ENCODE measurements at places on chromosomes 3 and 15.

DNA sequence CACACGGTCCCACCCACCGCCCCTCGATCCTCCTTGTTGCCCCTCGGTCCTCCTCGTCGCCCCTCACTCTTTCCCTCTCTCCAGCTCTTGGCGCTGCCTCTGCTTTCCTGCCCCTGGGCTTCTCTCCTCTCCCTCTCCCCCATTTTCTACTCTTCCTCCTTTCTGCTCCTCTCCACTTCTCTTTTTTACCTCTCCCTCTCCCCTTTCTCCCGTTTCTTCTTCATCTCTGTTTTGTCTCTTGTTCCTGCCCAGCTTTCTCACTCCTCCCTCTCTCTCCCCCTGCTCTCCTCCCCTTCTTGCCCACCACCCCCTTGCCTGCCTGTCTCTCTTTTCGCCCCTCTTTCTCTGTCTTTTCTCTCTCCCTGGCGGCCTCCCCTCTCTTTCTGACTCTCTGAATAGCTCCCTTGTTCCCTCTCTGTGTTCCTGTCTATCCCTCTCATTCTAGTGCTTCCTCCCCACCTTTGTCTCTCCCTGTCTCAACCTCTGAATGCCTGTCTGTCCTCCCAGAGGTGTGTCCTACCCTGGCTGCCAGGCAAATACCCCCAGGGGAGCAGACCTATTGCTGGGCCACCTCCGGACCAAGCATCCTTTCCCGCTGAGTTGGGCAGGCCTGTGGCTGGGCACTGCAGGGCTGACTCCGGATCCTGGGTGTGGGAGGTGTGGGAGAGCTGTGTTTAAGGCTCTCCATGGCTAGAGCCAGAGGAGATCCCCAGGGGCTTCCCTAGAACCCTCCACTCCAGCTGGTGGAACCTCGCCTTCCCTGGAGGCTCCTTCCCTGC lies 41.0 kb downstream of the EPHB3 start:
- DNase-seq: no peak

DNA sequence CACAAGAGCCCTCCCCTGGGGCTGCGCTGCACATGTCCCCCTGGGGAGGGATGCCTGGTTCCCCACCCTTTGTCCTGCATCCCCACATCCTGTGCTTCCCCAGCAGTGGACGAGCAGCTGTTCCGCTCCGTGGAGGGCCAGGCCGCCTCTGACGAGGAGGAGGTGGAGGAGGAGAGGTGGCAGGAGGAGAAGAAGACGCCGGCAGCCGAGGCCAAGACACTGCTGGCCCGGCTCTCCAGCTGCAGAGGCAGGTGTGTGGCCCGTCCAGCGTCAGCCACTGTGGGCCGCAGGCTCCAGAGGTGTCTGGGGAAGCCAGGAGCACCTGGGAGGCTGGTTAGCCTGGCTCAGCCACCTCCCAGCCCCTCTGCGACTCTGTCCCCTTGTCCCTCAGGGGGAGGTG lies 27.9 kb upstream of the GP9 start:
- DNase-seq: no peak

GRCh38 chr3:167602041-167602440 lies 51.7 kb downstream of the WDR49 start:
- DNase-seq: no peak

DNA sequence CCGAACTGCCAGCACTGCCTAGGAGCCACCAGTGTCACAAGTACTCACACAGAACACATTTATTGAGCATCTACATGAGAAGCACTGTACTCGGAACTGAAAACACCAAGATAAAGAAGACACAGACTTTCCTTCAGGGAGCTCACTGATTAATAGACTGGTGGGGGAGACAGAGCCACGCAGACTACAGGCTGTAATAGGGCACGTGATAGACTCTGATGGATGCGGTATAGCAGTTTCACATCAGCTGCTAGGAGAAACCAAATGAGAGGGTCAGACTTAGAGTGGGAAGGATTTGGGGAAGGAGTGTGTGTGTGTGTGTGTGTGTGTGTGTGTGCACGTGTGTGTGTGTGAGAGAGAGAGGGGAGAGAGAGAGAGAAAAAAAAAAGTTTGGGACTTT lies 12.1 kb downstream of the EPHB1 start:
- no peak for DNase-seq

DNA sequence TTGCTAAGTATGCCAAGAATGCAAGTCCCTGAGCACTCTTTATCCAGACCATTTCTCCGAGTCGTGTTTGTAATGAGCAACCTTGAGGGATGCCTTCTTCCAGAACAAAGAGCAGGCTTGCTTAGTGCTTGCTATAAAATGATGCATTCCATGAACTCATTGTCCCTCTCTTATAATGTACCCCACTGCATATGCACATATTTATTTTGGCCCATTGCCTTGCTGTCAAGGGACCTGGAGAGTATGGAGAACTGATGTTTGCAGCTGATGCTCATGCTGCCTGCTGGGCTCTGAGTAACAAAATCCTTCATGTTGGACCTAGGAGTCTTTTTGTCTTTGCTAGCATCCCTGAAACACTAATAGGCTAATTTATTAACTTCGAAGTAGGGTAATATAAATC lies 97.8 kb upstream of the AADACL2 start:
- no peak for DNase-seq

DNA sequence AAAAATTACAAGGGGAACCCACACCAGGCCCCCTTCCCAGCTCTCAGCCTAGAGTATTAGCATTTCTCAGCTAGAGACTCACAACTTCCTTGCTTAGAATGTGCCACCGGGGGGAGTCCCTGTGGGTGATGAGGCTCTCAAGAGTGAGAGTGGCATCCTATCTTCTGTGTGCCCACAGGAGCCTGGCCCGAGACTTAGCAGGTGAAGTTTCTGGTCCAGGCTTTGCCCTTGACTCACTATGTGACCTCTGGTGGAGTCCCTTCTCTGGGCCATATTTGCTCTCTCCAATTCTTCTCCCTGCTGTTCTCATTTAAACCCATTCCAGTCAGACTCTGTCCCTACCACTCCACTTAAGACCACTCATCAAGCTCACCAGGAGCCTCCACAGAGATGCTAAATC lies 18.1 kb downstream of the CLK3 start:
- no peak for DNase-seq

- no peak for DNase-seq
Measured at GRCh38 chr15:67085237-67085817, 19.9 kb downstream of the SMAD3 start.

- DNase-seq: peak; percentile 30
Measured at GRCh38 chr15:82648257-82649103, 1.3 kb upstream of the CPEB1 start.

GRCh38 chr3:172557515-172558220 lies 34.4 kb upstream of the TNFSF10 start:
- DNase-seq: peak; percentile 60

GRCh38 chr3:120101624-120102023 lies 7.4 kb upstream of the GSK3B start:
- DNase-seq: no peak

DNA sequence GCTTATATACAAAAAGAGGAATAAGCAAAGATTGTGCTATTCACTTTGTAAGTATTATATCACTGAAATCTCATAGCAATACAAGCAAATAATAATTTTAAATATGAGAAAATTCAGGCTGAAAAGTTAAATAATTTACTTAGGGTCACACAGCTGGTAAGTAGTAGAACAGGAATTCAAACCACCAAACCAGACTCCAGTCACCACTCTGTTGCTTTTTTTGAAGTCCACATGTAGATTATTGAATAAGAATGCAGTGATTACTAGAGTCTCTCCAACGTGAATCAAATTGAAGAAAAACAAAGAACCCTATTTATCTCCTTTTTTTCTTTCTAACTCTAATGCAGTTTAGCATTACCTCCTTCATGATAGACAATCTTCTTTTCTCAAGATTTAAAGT lies 15.9 kb downstream of the SPICE1 start:
- no peak for DNase-seq

- DNase-seq: no peak
Measured at GRCh38 chr3:112348943-112349342, 16.0 kb downstream of the CD200 start.

GRCh38 chr15:57923750-57924149 lies 141.8 kb downstream of the ALDH1A2 start:
- no peak for DNase-seq

DNA sequence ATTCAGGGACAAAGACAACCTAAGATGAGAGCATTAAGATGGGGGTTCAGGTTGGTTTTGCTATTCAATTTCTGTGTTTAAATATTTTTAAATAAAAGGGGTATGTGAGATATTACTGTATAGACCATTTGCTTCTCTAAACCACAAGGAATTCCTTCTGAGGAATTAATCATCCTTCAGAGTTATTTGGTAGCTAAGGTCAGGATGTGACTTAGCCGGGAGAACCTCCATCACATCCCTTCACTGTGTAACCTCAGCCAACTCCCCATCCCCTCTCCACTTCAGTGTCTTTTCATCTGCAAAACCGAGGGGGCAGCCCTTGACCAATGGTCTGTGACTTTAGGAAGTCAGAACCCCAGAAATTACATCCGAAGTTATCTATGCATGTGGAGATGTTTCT lies 48.7 kb upstream of the SKOR1 start:
- no peak for DNase-seq

GRCh38 chr3:8981700-8982099 lies 18.4 kb upstream of the RAD18 start:
- DNase-seq: no peak

DNA sequence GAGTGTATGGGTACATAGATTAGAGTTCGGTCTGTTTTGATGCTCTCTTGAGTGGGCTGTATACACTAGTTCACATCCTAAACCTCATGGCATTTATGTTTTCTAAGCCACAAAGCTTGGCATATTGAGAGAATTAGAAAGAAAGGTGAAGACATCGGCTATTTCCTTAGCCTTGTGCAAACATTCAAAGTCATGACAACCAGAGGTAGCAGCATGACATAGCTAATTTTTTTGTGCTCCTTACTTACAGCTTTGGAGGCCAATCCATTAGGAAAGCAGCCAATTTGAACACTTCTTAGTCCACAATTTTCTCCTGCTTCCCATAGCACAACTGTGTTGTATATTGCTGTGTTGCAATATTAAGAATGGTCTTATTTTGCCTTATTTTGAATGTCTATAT lies 21.5 kb upstream of the AADAC start:
- DNase-seq: no peak

GRCh38 chr3:125083776-125084175 lies 28.0 kb upstream of the HEG1 start:
- DNase-seq: no peak

GRCh38 chr15:35980719-35981118 lies 434.8 kb upstream of the DPH6 start:
- no peak for DNase-seq

DNA sequence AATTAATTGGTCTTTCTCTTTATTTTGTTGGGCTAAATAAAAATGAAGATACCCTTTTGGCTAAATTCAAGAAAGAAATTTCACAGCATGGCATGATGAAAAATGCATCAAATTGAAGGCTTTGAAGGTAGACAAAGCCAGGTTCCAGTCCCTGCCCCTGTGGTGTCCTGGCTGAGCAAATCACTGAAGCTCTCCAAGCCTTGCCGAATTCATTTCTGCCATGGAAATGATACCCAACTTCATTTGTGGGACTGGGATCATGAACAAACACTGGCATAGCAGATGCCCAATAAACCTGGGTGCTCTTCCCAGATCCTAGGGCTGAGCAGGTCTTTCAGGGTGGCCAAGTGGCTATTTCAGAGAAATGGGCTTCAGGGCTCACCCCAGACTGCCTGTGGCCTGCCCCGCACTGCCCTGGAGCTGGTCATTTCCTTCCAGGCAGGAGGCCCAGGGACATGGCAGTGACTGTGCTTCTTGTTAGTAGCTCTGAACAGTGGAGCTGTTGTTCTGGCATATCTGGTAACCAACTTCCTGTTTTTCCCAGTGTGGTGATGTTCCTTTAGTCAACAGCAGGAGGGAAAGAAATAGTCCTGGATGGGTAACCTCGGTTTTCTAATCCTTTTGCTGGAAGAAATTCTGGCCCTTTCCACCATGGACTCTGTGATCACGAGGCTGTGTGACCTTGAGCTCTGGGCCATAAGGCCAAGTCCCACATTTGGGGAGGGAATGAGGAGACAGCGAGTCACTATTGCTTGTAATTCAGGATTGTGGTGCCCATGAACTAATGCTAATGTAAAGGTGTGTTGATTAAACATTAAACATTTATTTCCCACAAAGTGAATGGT lies 47.6 kb downstream of the CTDSPL start:
- DNase-seq: no peak

GRCh38 chr15:90227336-90227735 lies 6.4 kb downstream of the CIB1 start:
- no peak for DNase-seq

DNA sequence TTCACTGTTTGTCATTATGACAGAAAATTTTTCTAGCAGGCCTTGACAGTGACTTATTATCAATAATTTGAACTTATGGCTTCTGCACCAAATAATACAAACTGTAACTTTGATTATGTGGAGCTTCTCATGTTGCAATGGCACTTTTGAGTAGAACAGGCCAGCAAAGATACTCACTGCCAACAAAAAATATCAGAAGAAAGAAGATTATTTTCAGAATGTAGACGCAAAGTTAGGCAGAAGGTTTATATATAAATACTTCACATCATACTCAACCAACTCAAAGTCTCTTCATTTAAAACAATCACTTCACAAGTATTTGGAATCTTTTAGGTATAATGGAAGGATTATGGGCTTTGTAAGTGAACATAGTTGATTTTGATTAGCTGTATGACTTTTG lies 893.0 kb downstream of the ROBO2 start:
- DNase-seq: no peak

- DNase-seq: no peak
Measured at GRCh38 chr15:89514186-89514585, 17.8 kb upstream of the RHCG start.

DNA sequence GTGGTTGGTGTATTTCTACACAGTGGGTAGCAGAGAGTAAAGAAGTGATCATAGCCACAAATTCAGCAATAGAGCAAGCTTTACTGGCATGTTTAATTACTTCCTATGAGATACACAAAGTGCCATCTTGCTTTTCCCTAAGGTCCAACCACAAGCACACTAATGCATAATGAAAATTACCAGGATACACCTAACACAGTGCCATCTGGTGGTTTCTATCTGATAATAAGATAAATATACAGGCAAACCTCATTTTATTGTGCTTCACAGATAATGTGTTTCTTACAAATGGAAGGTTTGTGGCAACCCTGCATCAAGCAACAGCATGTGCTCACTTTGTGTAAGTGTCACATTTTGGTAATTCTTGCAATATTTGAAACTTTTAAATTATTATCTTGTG lies 223.0 kb downstream of the NSUN3 start:
- no peak for DNase-seq

DNA sequence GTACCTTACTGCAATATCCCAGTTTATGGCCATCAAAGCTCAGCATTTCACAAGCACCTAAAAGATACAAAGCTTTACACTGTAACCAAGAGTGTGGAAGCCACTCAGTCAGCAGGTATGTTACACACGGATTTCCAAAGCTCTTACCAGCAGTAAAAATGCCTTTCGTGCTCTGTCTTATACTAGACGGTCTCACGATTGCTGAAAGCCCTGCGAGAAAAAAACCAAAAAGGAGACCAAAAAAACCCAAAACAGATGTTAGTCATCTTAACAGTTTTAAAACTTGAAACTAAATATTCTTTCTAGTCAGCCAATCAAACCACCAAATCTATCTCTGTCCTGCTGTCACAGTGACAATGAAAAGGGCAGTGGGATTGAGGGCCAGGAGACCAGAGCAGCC lies 39.0 kb downstream of the TAMM41 start:
- no peak for DNase-seq

- no peak for DNase-seq
Measured at GRCh38 chr3:177552051-177552450, 354.8 kb upstream of the TBL1XR1 start.
